ENCODE measurements at places on chromosomes 7 and 10.

DNA sequence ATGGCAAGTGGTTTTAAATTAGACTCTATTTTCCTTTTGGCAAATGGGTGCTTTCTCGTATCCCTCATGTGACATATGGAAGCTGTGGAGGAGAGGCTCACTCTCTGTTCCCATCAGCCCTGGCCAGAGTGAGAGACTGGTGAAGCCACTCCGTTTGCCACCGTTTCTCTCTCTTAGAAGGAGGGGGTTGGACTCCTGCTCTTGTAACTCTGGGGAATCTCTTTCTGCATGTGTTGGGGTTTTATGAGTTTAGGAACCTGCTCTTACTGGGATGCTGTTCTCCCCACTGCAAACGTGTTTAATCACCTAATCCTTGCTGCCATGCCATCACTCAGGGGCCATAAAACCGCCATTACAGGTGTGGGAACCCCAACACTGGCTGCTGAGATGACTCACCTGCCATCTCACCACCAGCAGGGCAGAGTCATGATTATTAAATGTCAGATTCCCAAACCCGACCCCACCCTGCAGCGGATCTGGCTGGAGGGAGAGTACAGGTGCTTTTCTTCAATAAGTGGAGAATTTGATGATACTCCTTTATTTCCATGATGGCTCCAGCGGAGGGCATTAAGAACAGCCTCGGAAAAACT is 103.2 kb downstream of the ADCY1 start:
- no peak for DNase-seq

DNA sequence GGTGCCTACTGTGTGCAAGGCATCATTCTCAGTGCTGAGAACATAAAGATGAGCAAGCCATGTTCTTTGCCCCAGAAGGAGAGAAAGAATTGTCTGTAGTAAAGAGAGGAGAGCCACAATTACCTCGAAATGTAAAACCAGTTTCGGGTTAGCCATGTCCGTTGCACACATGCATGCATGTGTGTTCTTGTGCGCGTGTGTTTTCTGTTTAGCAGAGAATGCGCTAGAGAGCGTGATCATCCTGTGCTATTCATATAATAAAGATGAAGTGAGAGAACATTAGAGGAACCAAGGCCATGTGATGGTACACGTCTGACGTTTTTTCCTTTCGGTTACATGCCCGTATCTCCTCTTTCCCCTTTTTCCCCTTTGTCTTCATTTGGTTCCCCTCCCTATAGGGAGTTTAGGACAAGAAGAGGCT is 158.2 kb downstream of the CELF2 start:
- DNase-seq: peak; percentile 85

GRCh38 chr7:99499721-99500636 is at the start of gene ZNF394:
Gene ZNF394, minus strand, starts transcription at chr7:99500281. Its CDS starts 188 bp downstream, at chr7:99500093.
- peak; percentile 93 for DNase-seq

GRCh38 chr7:102860351-102860811 is 52.4 kb upstream of the LRRC17 start:
- DNase-seq: no peak

DNA sequence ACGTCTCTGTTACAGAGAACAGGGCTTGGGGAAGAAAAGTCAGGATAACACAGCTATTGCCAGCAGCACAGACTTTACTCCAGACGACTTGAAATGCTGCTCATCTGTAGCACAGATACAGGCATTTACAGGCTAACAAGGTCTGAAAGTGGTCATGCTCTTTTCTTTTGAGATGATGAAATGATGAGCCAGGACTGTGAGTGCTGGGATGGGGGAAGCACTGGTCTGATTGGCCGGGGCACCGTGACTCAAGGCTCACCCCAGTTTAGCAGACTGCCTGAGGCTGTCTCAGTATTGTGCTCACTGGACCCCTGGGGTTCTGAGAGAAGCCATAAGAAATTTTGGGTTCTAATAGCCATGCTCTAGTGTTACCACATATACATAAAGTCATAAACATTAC is 12.4 kb downstream of the SMKR1 start:
- DNase-seq: no peak

All from B cell (primary cell).